Right kidney (tissue), 9 donors: ENCODE measurements at places on chromosomes 7 and 10.

GRCh38 chr10:110273474-110273873 lies 31.2 kb downstream of the SMNDC1 start:
- no peak for DNase-seq

DNA sequence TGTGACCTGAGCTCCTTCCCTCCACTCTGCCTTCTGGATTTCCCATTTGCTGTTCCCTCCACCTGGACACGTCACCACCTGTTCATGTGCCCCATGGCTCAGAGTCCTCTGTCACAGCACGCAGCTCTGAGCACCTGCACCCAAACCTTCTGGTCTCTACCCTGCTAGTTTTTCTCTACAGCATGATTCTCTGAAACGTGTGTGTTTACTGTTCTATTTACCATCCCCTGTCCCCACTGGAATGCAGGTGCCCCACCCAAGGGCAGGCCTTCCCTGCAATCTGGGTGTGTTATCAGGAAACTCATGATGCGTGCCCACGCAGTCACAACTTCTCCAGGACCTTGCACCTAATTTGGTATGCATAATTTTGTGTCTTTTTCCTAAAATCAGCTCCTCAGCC lies 284.4 kb upstream of the IGFBP3 start:
- no peak for DNase-seq

GRCh38 chr10:18438361-18439126 lies 212.8 kb downstream of the NSUN6 start:
- no peak for DNase-seq

DNA sequence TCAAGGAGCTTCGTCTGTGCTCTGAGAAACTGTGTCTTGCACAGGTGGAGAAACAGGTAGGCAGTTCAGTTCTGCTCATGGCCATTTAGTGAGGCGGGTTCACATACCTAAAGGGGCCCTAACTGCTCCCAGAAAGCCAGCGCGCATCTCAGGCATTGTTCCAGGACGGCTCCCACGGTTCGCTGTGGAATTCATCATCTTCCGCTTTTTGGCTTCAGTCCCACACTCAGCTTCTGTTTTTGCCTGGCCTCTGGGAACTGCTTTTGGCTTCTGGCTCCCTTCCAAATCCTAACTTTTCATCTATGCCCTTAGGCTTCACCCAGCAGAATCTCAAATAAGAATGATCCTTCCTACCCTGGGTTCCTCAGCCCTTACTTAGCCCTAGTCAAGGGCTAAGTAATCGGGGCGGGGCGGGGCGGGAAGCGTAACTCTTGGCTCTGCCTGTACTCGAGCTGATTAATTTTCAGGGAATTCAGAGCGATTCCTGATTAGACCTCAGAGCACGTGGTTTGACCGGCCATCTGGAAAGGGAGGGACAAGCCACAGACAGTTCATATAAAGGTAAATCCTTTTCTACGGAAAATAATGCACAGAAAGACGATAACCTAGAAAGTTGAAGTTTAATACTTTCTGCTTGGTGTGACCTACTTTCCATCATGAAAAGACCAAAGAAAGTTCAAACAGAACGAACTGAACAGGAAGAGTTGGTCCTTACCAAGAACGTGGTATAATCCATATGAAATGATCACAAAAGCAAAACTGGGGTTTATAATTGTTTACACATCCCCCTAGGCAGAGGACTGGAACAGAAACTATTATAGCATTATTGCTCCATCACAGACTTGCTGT lies 105.7 kb downstream of the ST8SIA6 start:
- DNase-seq: peak; percentile 44

GRCh38 chr10:92876509-92877036 lies 28.3 kb downstream of the EXOC6 start:
- no peak for DNase-seq

GRCh38 chr7:50632561-50633413 lies 67.6 kb upstream of the DDC start:
- DNase-seq: no peak

- no peak for DNase-seq
These were observed 44.3 kb downstream of the PRR15 start for GRCh38 chr7:29607889-29608288.

DNA sequence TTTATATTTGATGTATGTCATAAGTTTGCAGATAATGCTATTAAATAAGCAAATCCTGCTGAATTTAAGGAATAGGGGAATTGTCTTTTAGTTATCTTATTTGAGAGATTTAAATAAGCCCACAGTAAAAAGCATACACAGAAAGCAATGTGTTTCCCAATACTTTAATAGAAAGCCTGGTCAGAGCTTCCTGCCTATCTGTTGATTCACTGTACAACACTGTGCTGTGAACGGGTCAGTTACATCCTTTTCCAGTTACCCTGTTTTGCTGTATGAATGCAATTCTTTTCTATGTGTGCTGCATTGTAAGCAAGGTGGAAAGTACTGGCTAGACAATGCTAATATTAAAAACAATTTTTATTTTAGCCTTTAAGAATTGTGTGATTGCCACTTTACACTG lies 81.2 kb downstream of the ANKRD7 start:
- no peak for DNase-seq

DNA sequence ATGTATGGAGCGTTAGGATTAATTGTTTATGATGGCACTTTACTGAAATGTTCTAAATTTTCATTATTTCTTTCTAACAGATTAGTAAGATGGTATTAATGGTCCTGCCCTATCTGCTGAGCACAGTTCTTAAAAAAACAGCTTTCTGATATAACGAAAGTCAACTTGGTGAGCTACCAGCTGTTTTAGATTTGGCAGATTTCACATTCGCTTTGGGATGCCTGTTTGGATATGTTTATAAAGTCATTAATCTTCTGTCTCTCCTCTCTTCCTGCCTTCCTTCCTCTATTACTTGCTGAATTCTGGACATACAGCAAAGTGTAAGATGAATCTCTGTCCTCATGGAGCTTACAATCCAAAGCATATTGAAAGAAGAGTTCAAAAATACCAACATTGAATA lies 396.8 kb upstream of the LRGUK start:
- DNase-seq: no peak

- no peak for DNase-seq
These were observed 33.0 kb downstream of the ORC5 start for GRCh38 chr7:104174798-104175197.

DNA sequence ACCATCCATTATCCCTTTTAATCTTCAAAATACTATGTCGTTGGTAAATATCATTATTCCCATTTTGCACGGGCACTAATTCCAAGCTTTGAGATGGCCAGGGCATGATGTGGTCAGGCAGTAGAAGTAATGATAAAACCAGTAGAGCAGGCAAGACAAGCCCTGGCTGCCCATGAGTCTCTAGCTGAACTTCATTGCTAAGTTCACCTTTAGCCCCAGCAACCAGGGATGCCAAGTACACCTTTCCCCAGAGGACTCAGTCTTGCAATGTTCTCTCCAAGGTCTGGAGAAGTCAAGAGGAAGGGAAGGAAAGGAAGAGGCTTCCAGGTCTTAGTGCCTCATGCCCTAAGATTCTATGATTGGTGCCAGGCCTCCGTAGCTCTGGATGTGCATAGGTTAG lies 203.2 kb downstream of the PLXNA4 start:
- no peak for DNase-seq

- DNase-seq: no peak
These were observed 8.7 kb downstream of the WDR37 start for GRCh38 chr10:1064964-1065247.

GRCh38 chr10:60348982-60349381 lies 40.7 kb downstream of the ANK3 start:
- DNase-seq: no peak

GRCh38 chr7:99249985-99250575 lies 22.6 kb upstream of the MYH16 start:
- DNase-seq: no peak

GRCh38 chr7:86598311-86598710 lies 45.4 kb upstream of the GRM3 start:
- no peak for DNase-seq
